ENCODE measurements at places on chromosomes 6 and 20.
A peak's percentile ranks its signal among the peaks of the same experiment; 100 is the strongest.

DNA sequence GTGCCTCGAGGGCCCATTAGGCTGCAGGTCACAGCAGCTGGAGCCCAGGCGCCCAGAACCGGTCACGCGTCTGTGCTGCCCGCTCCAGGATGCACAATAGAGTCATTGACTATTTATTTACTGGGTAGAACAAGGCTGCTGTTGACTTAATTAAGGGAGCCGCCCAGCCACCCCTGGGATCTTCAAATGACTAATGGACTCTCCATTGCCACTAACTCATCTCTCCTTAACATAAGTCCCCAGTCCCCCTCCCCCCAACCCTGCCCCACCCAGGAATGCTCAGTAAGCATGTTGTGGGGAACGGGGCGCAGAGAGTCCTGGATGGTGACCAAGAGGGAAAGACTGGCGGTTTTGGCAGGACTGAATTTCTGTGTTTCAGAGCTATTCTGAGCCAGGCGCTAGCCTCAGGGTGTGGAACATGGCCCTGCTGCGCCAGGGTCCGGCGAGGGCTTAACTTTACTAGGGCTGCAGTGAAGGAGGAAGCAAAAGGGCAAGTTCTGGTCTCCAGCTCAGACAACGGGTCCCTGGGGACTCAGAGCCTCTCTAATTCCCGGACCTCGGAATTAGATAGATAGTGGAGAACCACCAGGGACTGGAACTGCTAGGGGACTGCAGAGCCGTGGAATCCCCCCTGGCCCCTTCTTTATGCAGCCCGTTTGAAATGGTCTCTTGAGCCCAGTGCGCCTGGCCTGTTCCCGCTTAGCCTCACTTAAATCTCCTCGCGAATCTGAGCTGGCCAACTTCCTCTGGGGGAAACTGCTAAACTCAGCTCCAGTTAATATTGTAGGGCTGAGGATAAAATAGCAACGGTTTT, 1.5 kb upstream of the GRIK2 start:
- no peak for DNase-seq

DNA sequence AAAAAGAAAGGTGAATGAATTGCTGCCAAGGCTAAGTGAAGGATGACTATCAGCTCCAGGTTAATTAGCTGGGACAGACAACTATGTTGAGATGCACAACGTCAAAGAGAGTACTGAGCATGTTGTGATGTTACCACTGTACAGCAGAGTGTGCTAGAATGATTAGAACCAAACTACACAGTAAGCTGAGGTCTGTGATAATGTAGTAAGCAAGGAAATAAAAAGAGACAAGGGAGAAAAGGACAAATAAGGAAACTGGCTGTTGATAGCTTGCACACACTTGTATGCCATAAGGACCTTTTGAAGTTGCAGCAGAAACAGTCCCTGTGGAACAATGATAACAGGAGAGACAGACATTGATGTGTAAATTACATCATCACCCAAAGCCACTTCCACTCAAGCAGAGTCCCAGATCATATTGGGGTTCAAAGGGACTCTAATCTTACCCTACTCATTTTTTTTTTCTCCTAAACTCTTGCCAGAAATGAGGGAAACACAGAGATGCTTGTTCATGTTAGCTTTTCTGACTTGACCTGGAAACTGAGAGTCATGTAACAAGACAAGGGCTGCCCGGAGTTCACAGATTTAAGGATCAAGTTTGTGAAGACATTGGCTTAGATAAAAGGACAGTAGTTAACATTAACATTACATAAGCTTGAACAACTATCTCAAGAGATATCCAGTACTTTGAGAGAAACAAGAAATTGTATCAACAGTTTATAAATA, 189.9 kb downstream of the CENPW start:
- no peak for DNase-seq

DNA sequence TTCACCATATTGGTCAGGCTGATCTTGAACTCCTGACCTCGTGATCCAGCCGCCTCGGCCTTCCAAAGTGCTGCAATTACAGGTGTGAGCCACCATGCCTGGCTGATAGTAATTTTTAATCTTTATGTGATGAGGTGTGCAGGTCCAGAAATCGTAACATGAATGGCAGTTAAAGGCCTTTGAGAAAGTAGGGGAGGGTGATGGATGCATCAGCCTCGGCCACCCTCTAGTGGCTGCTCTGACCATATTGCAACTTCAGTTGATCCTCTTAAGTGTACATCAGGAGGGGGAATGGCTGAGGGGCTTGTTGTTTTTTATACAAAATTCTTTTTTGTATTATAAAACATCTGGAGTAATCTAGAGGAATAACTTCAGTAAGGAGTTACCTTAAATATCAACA, 193.0 kb downstream of the ZFAND3 start:
- no peak for DNase-seq

- DNase-seq: no peak
These were observed 168.6 kb downstream of the CD83 start for GRCh38 chr6:14286144-14286543.

- DNase-seq: no peak
These were observed 62.9 kb upstream of the PLEKHG1 start for GRCh38 chr6:150536835-150537234.

DNA sequence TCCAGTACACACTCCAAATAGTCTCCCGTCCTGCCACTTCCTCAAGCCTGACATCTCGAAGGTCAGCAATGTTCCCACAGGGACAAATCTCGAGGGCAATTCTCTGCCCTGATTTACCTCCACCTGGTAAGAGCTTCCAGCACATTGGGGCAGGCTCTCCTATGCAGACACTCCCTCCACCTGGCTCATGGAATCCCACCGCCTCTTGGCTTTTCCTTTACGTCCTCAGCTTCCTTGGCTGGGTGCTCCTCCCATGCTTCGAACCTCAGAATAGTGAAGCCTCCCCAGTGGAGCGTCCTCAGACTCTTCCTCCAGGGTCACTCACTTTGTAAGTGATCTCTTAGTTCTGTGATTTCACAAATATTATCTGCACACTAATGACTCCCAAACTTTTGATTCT, 205.2 kb upstream of the ECI2 start:
- no peak for DNase-seq

- DNase-seq: peak; percentile 92
These were observed 7.5 kb downstream of the CCM2L start for GRCh38 chr20:32017711-32018251.

GRCh38 chr6:101146389-101146788, 247.1 kb upstream of the GRIK2 start:
- DNase-seq: no peak

DNA sequence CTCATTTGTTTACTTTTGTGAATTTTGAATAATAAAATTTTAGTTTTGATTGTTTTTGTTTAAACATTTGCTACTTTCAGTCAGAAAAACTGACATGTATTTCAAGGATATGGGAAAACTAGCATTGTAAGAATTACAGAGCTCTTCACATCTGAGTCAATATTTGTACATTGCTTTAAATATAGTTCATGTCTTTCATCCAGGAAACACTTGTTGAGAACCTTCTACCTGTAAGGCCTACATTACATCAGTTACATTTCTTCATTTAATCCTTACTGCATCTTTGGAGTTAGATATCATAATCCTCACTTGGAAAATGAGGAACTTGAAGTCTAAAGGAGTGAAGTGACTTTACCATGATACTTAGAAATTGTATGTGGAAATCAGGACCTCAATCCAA, 242.9 kb downstream of the KCNQ5 start:
- no peak for DNase-seq

- DNase-seq: no peak
These were observed 4.8 kb upstream of the QKI start for GRCh38 chr6:163409712-163410111.

- DNase-seq: no peak
These were observed 272.7 kb downstream of the GRIK2 start for GRCh38 chr6:101666256-101666655.

- DNase-seq: no peak
These were observed 102.7 kb upstream of the QKI start for GRCh38 chr6:163311830-163312229.

GRCh38 chr6:21604081-21604480, 10.5 kb downstream of the SOX4 start:
- no peak for DNase-seq

GRCh38 chr6:142545147-142545546, 243.3 kb downstream of the ADGRG6 start:
- DNase-seq: no peak

DNA sequence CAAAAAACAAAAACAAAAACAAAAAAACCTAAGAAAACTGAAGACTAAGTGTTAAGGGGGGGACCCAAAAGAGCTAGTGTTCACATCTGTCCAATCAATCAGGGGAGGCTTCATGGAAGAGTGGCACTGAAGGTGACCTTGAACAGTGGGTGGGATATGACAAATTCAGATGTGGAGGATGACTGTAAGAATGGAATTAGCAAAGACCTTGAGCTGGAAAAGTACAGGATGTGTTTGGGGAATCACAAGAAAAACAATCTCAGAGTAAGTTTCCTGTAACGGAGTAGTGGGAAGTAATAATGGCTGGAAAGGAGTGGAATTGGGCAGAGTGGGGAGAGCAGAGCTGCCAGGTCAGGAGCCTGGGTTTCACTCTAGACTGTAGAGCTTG, 2.9 kb upstream of the IER3 start:
- DNase-seq: no peak

DNA sequence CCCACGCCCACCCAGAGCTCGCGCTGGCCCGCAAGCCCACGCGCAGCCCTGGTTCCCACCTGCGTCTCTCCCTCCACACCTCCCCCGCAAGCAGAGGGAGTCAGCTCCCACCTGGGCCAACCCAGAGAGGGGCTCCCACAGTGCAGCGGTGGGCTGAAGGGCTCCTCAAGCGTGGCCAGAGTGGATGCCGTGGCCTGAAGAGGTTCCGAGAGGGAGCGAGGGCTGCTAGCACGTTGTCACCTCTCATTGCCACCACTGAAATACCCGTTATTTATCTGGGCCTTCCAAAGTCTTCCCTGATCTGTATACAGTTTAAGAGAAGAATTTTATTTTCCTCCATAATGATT, 88.3 kb upstream of the MYLIP start:
- no peak for DNase-seq

GRCh38 chr20:12773936-12774335, 234.8 kb upstream of the SPTLC3 start:
- peak; percentile 54 for DNase-seq

- DNase-seq: no peak
These were observed 688.4 kb downstream of the HTR1B start for GRCh38 chr6:76774781-76775384.

GRCh38 chr20:17971300-17972013, 2.6 kb downstream of the MGME1 start:
- no peak for DNase-seq

- no peak for DNase-seq
These were observed 55.5 kb upstream of the SMLR1 start for GRCh38 chr6:130771741-130772140.

GRCh38 chr20:34530342-34530741, 14.1 kb downstream of the DYNLRB1 start:
- no peak for DNase-seq

DNA sequence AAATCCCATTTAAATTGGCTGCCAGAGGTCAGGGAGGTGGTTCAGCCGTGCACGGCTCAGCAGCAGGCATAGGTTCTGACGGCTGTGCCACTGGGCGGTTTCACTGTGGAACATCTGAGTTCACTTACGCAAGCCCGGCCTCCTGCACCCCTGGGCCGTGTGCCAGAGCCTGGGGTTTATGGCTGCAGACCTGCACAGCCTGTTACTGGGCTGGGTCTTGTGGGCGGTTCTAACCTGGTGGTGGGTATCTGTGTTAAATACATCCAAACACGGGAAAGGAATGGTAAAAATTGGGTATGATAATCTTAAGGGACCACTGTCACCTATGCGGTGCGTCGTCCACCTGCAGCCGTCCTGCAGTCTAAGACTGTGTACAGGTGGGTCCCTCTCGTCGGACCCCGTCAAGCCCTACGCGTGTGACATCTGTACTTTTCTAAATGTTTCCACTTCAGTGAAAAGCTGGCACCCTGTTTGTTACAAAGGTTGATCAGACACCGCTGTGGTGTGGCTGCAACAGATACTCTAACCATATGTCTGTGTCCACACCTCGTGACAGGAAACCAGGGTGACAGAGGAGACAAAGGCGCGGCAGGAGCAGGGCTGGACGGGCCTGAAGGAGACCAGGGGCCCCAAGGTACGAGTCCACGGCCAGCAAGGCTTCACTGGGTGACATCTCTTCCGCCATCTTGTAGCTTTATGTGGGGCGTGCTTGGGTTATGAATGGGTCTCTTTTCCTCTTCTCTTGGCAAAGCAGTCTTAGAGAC, 21.5 kb downstream of the COL9A3 start:
- peak; percentile 56 for DNase-seq

GRCh38 chr6:70479236-70479635, 65.9 kb downstream of the FAM135A start:
- peak; percentile 64 for DNase-seq

DNA sequence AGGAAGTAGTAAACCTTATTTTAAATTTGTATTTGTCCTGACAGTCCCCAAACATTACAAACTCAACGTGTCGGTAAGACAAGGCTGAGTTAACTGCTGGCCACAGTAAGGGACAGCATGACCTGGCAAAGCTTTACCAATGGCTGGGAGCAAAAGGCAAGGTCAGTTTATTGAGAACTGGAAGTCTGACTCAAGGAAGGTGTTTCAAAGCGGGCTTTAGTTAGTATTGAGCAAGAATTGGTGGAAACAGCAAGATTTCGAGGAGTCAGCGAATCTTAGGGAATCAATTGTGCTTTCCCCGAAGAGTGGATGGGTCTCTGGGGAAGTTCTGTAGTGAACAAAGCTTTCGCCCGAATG, 885 bp upstream of the GZF1 start:
- peak; percentile 17 for DNase-seq

DNA sequence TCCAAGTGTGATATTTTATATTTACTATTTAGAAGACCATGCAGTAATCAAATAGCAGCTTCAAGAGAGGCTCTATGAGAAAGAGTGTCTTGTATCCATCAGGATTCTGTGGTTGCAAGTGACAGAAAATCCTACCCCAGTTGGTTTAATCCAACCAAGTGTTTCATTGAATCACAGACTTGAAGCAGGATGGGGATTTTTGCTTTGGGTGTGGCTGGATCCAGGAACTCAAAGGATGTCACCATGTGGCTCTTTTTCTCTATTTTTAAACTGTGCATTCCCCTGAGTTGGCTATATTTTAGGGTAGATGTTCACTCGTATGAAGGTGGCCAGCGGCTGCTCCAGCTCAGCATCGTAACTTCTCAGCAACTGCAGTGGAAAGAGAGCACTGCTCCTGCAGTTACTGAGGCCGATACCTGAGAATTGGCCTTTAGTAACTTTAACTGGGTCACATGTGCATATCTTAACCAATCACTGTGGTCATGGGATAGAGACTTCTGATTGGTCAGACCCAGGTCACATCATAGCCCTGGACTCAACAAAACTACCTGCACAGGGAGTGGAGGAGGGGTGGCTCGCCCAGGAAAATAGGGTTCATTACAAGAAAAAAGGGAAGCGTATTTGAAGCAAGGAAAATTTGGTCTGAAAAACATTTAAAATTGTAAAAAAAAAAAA, 396.1 kb upstream of the SULF2 start:
- DNase-seq: no peak

GRCh38 chr6:169833258-169833794, 81.9 kb downstream of the ERMARD start:
- no peak for DNase-seq

- DNase-seq: no peak
These were observed 56.7 kb upstream of the MRAP2 start for GRCh38 chr6:83976871-83977270.

GRCh38 chr20:20603339-20603990, 109.0 kb downstream of the RALGAPA2 start:
- DNase-seq: peak; percentile 100

GRCh38 chr6:157229713-157230112, 93.6 kb downstream of the TMEM242 start:
- peak; percentile 100 for DNase-seq

GRCh38 chr6:16918586-16918985, 157.3 kb upstream of the ATXN1 start:
- DNase-seq: no peak

- DNase-seq: no peak
These were observed 6.3 kb upstream of the NKAIN4 start for GRCh38 chr20:63260521-63260920.
